Left lung (tissue), 14 donors: ENCODE measurements at places on chromosomes 2 and 18. TPM values are rescaled to one million over a fixed set of nuclear protein-coding genes. Genes with fewer than 3 reads are reported as not detected.

ADD2 gene
- total RNA-seq: 0.92 TPM

ALPI gene
- not detected for total RNA-seq

MC2R gene
- total RNA-seq: not detected

- no peaks in the 10 kb centered on the region for H3K36me3 ChIP-seq
- H3K27me3 ChIP-seq: no peaks in the 10 kb centered on the region
- no peak overlapping the region for H3K27ac ChIP-seq
- H3K4me3 ChIP-seq: no peak overlapping the region
Measured at GRCh38 chr2:168215813-168216212, 31.6 kb downstream of the STK39 start.

- H3K36me3 ChIP-seq: no peaks in the 10 kb centered on the region
- no peak for DNase-seq
- H3K4me3 ChIP-seq: no peak overlapping the region
- H3K4me1 ChIP-seq: no peaks in the 10 kb centered on the region
- H3K27me3 ChIP-seq: no peaks in the 10 kb centered on the region
Measured at GRCh38 chr2:33292981-33293595, 183.4 kb upstream of the RASGRP3 start.

DNA sequence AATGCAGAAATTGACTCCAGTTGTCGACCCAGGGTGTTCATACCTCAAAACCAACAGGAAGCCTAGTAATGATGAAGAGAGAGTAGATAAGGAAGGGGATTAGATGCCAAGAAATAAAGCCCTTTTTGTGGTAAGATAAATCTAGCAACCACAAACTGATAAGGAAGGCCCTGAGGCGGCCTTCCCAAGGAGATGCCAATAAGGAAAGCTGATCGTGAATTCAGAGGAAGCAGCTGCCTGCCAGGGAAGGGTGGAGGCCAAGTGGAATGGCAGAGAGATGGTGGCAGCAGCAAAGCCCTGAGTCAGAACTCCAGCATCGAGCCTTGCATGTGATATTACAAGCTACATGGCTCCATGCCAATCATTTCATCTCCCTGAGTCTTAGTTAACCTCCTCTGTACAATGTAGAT is 126.3 kb downstream of the IRS1 start:
- H3K36me3 ChIP-seq: no peaks in the 10 kb centered on the region
- no peaks in the 10 kb centered on the region for H3K27me3 ChIP-seq
- H3K4me1 ChIP-seq: peaks cover 5% of the 10 kb centered on the region
- no peak for DNase-seq

DNA sequence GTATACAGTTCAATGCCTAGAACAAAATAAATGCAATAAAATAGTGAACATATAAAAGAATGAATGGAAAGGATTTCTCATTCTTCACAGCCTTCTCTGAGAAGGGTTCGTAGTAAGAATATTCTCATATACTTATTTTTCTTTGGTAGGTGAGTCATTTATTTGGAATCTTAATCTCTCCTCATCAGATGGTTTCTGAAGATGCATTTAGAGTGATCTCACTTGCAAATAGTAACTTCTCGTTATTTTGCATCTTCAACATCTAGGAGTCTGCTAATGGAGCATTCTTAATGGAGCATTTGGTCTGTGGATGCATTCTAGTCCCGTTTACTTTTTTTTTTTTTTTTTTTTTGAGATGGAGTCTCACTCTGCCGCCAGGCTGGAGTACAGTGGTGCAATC is 3.9 kb downstream of the UBXN4 start:
- H3K4me1 ChIP-seq: peaks cover 12% of the 10 kb centered on the region
- no peak for DNase-seq
- no peak overlapping the region for H3K27ac ChIP-seq
- no peaks in the 10 kb centered on the region for H3K27me3 ChIP-seq
- H3K4me3 ChIP-seq: no peak overlapping the region

- no peaks in the 10 kb centered on the region for H3K36me3 ChIP-seq
- no peak overlapping the region for H3K4me3 ChIP-seq
- H3K4me1 ChIP-seq: peaks cover 4% of the 10 kb centered on the region
- H3K27me3 ChIP-seq: no peaks in the 10 kb centered on the region
- DNase-seq: no peak
- no peak overlapping the region for H3K27ac ChIP-seq
Measured at GRCh38 chr2:97723156-97724072, 10.0 kb downstream of the ZAP70 start.

- no peak for DNase-seq
- H3K36me3 ChIP-seq: no peaks in the 10 kb centered on the region
- H3K27ac ChIP-seq: no peak overlapping the region
- no peaks in the 10 kb centered on the region for H3K27me3 ChIP-seq
- no peaks in the 10 kb centered on the region for H3K4me1 ChIP-seq
- no peak overlapping the region for H3K4me3 ChIP-seq
Measured at GRCh38 chr2:224008702-224009261, 30.3 kb downstream of the SERPINE2 start.

GRCh38 chr2:119650206-119650605 is 28.8 kb upstream of the TMEM177 start:
- no peaks in the 10 kb centered on the region for H3K27me3 ChIP-seq
- no peaks in the 10 kb centered on the region for H3K36me3 ChIP-seq
- H3K4me1 ChIP-seq: peaks cover 8% of the 10 kb centered on the region
- H3K4me3 ChIP-seq: no peak overlapping the region
- DNase-seq: no peak
- H3K27ac ChIP-seq: no peak overlapping the region

GRCh38 chr2:28635191-28635611 is 116.4 kb upstream of the PPP1CB start:
- H3K36me3 ChIP-seq: peaks cover 24% of the 10 kb centered on the region
- no peak for DNase-seq
- H3K4me3 ChIP-seq: no peak overlapping the region
- H3K4me1 ChIP-seq: no peaks in the 10 kb centered on the region
- no peak overlapping the region for H3K27ac ChIP-seq
- no peaks in the 10 kb centered on the region for H3K27me3 ChIP-seq

DNA sequence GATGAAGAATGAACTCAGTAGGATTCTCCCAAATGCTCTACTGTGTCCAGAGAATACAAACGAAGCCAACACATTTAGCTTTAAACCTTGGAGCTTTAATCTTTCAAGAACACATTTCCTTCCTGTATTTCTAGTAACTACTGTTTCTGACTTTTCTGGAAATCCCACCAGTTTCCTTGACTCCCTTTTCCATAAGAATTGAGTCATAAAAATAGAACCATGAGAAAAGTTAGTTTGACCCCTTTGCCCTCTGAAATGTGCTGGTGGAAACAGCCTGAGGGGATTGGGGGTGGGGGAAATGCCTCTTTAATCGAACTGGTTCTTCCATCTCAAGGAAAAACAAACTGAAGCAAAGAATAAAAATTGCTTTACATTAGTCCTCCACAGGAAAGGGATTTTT is 123.9 kb downstream of the TMEM17 start:
- no peaks in the 10 kb centered on the region for H3K4me1 ChIP-seq
- H3K27me3 ChIP-seq: no peaks in the 10 kb centered on the region
- no peak overlapping the region for H3K4me3 ChIP-seq
- DNase-seq: no peak

DNA sequence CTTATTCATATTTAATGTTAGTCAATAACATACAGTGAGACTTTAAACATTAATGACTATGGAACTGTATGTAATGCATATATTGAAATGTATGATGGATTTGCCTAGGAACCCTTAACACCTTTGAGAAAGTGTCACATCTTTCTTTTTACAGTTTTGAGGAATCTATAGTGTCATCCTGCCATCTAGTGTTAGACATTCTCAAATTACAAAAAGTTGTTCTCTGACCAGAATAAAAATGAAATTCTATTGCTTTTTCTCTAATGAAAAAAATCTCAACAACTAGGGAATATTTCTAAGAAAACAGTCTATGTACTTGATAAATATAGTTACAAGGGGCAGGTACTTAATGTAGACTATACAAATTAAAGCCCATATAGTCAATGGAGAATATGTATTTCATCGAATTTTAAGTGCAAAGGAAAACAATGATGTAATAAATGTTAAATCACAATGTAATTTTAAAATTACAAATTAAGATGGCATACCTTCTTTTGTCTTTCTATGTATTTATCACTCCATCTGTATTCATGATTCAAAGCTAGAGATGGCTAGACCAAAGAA is 5.1 kb upstream of the CALCRL start:
- no peaks in the 10 kb centered on the region for H3K27me3 ChIP-seq
- no peaks in the 10 kb centered on the region for H3K36me3 ChIP-seq
- H3K27ac ChIP-seq: no peak overlapping the region

- H3K27me3 ChIP-seq: no peaks in the 10 kb centered on the region
- H3K4me1 ChIP-seq: no peaks in the 10 kb centered on the region
- no peak for DNase-seq
- H3K36me3 ChIP-seq: no peaks in the 10 kb centered on the region
Measured at GRCh38 chr2:199749571-199749970, 101.4 kb downstream of the FTCDNL1 start.

- H3K4me3 ChIP-seq: no peak overlapping the region
- DNase-seq: no peak
- H3K27ac ChIP-seq: no peak overlapping the region
- H3K4me1 ChIP-seq: no peaks in the 10 kb centered on the region
- no peaks in the 10 kb centered on the region for H3K27me3 ChIP-seq
Measured at GRCh38 chr2:212610872-212611425, 72.3 kb upstream of the ERBB4 start.

DNA sequence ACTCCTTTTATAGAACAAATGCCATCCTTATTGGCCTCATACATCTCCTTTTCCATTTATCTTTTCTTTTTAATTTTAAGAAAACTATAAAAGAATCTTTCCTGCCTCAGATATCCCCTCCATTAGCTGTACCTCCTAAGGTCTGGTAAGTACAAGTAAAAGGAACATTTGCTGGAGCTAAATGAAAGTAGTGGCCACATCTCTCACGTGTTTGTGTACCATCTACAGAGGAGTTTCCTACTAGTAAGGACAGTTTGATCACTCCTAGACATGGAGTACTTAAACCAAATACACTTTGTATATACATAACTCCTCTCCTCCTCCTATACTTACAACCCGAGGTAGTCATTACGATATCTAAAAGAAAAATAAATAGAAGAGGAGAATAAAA is 504.8 kb downstream of the LRRTM4 start:
- no peak overlapping the region for H3K4me3 ChIP-seq
- no peaks in the 10 kb centered on the region for H3K27me3 ChIP-seq
- no peak for DNase-seq
- H3K36me3 ChIP-seq: no peaks in the 10 kb centered on the region
- H3K4me1 ChIP-seq: no peaks in the 10 kb centered on the region
